Stimulated activated CD4-positive, alpha-beta T cell treated with anti-CD3 and anti-CD28 coated beads, Interleukin-4, amount 100 ng/mL, for 24 hours (primary cell): ENCODE measurements at places on chromosomes 16 and 17.

- no peak for DNase-seq
These were observed 124.6 kb downstream of the C16orf95 start for GRCh38 chr16:87192452-87193073.

DNA sequence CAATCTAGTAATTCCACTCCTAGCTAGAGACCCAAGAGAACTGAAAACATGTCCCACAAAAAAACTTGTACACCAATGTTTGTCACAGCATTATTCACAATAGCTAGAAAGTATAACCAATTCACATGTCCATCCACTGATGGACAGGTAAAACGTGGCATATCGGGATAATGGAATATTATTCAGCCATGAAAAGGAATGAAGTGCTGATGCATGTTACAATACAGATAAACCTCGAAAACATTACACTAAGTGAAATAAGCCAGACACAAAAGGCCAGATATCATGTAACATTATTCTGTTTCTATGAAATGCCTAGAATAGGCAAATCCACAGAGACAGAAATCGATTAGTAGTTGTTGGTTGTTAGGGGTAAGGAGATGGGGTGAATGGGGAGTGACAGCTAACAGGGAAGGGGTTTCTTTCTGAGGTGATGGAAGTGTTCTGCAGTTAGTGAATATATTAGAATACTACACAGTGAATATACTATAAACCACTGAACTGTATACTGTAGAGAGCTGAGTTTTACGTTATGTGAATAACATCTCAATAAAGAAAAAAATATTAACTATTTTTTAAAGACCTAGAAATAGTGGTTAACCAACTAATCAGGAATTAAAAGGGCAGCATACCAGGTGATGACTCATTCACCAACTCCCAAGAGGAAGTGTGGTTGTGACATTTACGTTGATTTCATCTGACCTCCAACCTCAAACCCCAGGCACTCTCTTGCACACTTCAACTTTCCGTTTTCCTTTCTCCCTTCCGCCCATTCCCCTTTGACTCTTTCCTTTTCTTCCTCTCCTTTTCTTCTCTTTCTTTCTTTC lies 48.6 kb downstream of the GAS7 start:
- DNase-seq, result no peak

- no peak for DNase-seq
These were observed 23.4 kb upstream of the ZFHX3 start for GRCh38 chr16:73071131-73071940.

DNA sequence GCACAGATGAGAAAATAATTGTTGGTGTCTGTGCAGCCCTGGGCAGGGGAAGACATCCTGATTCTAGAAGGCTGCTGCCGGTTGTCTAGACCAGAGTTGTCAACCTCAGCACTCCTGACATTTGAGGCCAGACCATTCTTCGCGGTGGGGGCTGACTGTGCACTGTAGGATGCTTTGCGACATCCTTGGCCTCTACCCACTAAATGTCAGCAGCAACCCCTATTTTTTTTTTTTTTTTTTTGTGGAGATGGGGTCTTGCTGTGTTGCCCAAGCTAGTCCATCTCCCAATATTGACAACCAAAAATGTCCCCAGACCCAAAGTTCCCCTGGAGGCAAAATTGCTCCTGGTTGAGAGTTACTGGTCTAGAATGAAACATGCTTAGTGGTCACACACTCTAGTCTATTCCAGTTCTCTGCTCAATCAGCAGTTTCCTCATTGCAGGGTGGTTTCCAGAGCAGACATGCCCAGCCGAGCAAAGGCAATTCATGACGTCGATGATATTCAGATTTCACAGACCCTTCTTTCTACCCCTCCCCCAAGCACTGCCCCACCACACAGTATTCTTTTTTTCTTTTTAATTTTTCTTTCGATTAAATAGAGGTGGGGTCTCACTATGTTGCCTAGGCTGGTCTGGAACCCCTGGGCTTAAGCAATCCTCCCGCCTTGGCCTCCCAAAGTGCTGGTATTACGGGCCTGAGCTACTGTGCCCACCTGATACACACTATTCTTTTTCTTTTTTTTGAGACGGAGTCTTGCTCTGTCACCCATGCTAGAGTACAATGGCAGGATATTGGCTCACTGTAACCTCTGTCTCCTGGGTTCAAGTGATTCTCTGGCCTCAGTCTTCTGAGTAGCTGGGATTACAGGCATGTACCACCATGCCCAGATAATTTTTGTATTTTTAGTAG lies 9.0 kb downstream of the C17orf99 start:
- DNase-seq, result no peak

DNA sequence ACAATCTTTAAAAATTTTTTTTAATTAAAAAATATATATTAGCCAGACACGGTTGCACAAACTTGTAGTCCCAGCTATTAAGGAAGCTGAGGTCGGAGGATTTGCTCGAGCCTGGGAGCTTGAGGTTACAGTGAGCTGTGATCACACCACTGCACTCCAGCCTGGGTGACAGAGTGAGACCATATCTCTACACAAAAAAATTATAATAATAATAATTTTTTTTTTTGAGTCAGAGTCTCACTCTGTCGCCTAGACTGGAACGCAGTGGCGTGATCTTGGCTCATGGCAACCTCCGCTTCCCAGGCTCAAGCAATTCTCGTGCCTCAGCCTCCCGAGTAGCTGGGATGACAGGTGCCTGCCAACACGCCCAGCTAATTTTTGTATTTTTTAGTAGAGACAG lies 23.8 kb downstream of the LITAF start:
- DNase-seq, result no peak

GRCh38 chr17:15967706-15968399 lies 22.9 kb downstream of the ADORA2B start:
- DNase-seq, result no peak

DNA sequence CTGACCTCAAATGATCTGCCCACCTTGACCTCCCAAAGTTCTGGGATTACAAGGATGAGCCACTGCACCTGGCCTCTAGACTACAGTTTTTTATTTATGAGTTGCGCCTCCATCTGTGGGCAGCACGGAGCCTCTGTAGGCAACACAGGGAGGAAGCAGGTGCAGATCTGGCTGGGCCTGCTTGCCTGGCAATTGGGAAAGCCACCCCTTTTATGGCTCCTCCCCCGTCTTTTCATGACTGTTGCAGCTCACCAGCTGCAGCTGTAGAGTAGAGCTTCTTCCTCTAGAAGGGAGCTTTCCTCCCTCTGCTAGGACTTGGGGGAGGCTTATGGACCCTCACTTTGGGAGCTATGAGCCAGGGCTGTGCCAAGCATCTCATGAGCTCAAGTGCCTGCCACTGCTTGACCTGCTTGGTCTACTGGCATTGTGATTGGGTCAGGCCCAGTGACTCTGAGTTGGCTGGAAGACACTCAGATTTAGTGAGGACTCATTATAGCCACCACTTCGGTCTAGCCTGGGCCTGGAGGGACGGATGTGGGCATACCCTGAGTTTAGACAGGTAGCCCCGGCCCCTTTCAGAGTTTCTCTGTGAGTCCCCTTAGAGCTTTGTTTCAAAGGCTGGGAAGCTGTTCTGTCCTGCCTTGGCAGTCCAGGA lies 6.9 kb upstream of the SLC7A6 start:
- DNase-seq, result no peak

DNA sequence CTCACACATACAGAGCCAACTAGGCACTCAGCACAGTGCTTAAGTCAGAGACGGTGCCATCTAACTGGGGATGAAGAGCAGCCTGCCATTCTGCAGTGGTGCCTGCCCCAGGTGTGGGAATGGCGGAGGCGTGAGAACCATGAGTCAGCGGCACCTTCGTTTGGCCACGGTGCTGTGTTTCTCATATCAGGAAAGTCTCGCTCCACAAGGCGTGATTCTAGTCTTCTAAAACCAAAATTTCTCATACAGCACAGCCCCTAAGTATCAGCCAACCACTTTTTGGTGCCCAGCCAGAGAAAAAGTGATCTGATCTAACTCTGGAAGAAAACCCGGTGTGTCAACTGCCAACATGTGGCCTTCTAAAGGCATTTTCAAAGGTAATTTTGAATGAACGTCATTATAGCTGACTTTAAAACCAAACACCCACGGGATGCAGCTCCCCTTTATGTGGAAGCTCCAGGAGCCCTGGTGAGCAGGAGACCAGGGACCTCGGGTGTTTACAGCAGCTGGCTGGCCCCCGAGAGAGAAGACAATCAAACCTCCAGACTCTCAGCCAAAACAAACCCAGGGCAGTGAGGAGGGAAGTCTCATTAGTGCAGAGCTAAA lies 54.6 kb downstream of the ABCC12 start:
- DNase-seq, result peak; percentile 65

DNA sequence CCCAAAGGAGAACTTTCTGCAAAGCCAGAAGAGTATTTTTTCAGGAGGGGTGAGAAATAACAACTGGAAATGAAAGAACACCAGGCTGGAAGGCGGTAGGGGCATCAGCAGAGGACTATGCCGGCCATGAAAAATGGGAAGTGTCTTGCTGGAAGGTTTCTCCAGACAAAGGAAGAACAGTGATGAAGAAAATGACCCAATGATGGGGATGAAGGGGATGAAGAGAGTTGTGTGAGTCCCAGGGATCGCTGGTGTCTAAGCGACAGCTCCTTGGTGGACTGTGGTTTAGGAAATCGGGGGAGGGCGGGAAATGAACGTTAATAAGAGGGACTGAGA lies 623 bp downstream of the TTLL6 start:
- no peak for DNase-seq

DNA sequence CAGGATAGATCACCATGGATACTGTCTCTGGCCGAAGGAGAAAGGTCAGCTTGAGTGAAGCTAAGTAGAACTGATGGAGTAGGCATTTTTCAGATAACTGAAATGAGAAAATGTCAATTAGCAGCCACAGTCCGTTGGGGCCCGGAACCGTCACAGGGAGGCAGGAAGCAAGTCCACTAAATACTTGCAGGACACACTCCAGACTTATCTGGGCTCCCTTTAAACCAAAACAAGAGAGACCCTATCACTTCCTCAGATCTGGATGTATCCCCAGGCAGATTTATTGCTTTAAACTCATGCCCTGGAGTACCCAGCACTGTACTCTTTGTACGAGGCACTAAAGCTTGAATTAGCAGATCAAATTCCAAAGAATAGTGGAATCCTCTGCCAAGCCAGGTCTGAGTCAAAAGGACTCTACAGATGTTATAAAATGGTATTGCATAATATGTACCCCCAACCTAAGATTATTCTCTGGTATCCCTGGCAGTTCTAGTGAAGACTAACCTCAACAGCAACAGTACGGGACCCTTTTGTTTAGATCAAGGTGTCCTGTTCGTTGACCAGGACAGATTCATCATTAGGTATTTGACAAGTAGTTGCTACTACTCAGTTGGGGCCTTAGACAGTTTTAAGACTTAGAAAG lies 8.1 kb downstream of the ZP2 start:
- DNase-seq, result no peak

GRCh38 chr16:82533189-82533588 lies 93.6 kb upstream of the CDH13 start:
- DNase-seq, result no peak

DNA sequence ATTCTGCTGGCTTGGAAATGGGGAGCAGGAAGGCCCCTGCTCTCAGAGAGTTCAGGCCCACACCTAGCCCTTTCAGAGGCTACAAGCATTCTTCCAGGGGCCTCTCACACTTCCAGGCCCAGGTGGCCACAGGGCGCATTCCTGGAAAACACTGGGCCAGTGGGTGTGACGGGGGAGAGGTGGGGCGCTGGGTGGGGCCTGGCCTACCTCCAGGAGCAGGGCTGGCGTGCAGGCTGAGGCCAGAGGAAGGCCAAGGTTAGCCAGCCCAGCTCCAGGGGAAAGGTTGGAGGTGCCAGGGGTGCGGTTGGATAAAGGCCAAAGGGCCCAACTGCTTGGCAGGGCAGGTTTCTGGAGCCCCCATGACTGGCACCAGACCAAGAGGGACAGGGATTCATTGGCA lies 198.2 kb downstream of the MAF start:
- no peak for DNase-seq

DNA sequence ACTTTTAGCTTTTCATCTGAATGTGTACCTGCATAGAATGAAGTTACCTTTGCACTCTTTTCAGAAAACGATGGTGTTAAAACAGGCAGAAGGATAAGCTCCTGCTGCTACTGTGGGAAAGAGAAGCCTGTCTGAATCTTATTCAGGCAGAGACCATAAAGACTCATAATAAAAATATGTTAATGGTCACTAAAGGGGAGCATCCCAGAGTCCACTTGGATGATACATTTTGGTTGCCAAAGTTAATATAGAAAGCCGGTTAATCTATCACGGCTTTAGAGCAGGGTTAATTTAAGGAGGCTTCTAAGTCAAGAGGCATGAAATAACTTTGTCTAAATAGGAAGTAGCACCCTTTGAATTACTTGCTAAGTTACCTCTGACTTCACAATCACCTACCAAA lies 2.9 kb downstream of the MARCHF10 start:
- DNase-seq, result no peak

- no peak for DNase-seq
These were observed 437.2 kb downstream of the HS3ST3B1 start for GRCh38 chr17:14737984-14738651.

DNA sequence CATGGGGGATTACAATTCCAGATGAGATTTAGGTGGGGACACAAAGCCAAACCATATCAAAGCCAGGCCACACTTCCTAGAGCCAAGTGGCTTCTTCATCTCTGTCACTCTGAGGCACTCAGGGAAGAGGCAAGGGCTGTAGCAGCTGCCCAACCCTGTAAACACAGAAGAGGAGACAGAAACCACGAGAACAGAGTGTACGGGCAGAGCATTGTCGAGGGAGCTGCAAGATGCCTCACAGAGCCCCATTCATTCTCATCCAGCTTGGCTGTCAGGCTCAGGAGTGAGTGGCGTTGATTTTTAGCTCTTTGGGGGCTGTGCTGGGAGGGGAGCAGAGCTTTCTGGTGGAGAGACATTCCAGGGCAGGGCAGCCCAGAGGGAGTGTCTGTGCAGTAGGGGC lies 117.2 kb upstream of the SALL1 start:
- DNase-seq, result no peak

GRCh38 chr16:25030420-25031131 lies 15.4 kb upstream of the ARHGAP17 start:
- no peak for DNase-seq

- DNase-seq, result no peak
These were observed 598.4 kb upstream of the SOX9 start for GRCh38 chr17:71522383-71522782.

GRCh38 chr17:60989846-60990245 lies 312.2 kb downstream of the BCAS3 start:
- no peak for DNase-seq

DNA sequence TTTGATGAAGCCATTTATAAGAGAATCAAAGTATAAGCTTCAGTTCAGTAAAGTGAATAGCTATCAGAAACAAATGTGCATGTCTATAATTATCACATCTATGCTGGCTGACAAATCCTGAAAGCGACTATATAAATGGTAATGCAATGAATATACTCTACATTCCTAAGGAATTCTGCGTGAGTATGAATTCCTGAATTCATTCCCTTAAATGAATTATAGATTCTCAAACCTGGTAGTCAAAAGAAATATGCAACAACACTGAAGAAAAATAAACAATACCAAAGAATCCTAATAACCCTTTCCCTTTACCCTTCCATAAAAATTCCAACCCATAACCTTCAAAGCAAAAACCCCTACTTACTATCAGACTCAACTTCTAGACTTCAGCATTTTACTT lies 416.6 kb upstream of the PMFBP1 start:
- no peak for DNase-seq

DNA sequence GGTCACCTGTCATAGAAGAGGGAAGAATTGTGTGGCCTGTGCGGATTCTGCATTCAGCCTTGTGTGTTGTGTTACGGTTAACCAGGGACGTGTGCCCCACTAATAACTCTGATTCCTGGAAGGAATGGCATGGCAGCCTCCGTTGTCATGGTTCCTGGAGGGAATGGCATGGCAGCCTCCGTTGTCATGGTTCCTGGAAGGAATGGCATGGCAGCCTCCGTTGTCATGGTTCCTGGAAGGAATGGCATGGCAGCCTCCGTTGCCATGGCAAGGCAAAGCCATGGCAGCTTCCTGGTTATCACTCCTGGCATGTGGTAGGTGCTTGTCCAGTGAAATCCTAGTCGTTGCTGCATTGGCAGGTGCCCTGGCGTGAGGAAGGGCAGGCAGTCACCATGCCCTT lies 8.9 kb downstream of the SPG7 start:
- no peak for DNase-seq
